Kidney epithelial cell (primary cell): ENCODE measurements at places on chromosomes 1 and 21.

DNA sequence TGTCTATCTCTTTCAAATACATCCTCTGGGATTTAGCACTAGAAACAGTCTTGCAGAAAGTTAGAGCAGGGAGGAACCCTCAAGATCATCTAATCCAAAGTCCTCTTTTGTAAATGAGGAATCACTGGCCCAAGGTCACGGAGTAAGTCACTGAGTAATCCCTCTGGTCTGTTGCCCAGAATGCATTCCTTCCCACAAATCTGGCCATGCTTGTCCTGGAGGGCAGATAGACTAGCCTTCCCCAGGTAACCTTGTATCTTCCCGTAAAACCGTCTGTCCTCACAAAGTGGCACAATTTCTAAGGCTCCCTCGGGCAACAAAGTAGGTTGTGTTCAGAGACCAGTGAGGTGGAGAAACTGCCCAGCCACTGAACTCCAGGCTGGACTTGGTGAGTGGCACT is 46.2 kb downstream of the DDR2 start:
- DNase-seq: no peak

DNA sequence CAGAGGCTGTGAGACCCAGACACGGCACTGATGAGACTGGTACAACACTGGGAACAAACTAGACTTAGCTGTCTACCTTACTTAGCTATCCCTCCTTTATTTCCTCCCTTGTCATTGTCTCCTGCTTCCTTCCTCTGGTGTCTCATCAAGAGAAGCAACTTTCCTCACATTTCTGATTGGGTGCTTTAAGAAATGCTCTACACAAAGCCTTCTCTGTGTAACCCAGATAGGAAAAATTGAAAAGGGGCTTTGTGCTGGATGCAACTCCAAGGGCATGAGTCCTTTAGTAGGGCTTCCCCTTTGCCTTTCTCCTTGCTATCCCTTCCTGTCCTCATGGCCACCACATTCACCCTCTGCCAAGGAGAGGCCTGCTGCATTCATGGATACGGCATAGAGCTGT is 274.5 kb downstream of the VAV3 start:
- no peak for DNase-seq

DNA sequence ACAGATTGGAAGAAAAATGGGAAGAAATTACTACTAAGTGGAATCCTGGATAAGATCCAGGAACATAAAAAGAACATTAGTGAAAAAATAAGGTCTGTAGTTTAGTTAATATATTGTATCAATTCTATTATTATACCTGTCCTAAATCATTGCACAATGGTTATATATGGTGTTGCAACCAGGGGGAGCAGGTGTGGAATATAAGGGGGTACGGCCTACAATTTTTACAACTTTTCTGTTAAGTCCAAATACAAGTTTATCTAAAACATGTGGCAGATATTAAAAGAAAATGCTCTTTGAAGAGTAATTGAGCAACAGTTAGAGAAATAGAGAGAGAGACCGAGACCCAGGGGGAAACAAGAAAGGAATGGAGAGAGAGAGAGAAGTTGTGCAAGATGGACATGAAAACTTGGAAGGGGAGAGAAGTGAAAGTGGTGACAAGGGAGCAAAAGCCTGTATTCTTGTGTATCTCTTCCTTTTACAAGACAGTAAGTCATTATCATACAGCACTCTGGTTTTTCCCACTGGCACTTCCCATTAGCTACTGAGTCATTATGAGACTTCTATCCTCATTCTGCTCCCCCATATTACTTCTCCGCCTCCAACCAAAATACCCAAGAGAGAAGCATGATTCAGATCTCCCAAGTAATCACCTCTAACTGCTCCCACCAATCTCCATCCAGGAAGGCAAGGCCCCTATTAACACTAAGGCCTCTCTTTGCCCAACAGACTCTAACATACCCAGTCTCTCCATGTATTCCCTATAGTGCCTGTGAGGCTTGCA is 22.3 kb upstream of the TRAF3IP3 start:
- DNase-seq: no peak

- DNase-seq: no peak
These were observed at the start of gene DDAH1 for GRCh38 chr1:85465099-85465785. TSS of gene DDAH1 (minus strand) at chr1:85465159. CDS start at chr1:85465045, 114 bp downstream.

- DNase-seq: no peak
These were observed 130.0 kb upstream of the BEND5 start for GRCh38 chr1:48906729-48907128.

- no peak for DNase-seq
These were observed 66.5 kb downstream of the PLXNA2 start for GRCh38 chr1:208177656-208178055.

- DNase-seq: no peak
These were observed 47.1 kb upstream of the DYNLT5 start for GRCh38 chr1:66705110-66705509.

GRCh38 chr1:27894521-27894920 is 22.2 kb downstream of the THEMIS2 start:
- DNase-seq: no peak

DNA sequence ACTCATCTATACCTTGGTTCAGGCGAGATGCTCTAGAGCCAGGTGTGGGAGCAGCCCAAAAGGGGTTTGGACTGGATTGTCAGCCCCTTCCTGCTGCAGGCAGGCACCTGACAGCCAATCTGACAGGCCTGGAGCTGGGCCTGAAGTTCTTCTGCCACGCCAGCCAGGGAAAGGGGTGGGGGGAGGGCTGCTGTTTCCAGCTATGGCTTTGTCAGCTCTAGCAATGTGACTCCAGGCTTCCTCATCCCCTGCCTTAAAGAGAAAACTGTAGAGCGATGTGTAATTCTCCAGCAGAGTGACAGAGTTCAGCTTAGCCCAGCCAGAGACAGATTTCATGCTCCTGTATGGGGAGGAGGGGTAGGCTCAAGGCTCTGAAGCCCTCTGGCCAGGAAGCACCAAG is 30.3 kb downstream of the WNT4 start:
- DNase-seq: no peak

GRCh38 chr1:87200875-87201638 is 127.6 kb upstream of the LMO4 start:
- no peak for DNase-seq
